Ammon's horn (tissue), 1 donor: ENCODE measurements at places on chromosomes 3 and 15.

DNA sequence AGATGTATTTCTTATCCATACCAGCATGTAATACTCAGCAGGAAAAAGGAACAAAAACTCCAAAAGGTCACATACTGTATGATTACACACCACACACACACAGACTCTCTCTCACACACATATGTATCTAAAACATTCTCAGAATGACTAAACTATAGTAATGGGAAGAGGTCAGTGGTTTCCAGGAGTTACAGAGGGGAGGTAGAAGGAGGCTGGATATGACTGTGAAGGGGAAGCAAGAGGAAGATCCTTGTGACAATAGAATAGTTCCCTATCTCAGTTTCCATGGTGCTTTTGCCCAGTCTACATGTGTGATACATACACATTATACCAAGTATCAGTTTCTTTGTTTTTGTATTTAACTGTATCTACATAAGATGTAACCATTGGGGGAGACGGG is 190.1 kb downstream of the IL5RA start:
- DNase-seq: no peak

GRCh38 chr3:139006051-139006716 is at the start of gene PRR23A:
Gene PRR23A (minus strand): TSS chr3:139006268. CDS start chr3:139006268, 0 bp downstream.
- no peak for DNase-seq

DNA sequence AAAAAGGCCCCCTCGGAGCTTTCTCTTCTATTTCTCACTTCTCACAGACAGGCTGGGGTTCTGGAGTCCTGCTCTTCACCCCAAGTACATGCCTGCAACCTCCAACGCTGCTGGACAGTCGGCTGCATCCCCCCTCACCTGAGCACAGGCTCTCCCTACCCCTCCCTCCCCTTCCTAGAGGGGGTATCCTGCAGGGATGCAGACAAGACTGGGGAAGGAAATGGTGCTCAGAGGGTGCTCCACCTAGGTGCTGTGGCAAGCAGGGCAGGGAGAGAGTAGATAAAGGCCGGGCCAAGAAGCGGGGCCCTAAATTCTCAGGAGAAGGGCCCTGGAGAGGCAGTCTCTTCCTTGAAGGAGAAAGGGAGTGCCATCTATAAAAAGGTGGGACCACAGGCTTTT is 7.0 kb upstream of the STRA6 start:
- no peak for DNase-seq

DNA sequence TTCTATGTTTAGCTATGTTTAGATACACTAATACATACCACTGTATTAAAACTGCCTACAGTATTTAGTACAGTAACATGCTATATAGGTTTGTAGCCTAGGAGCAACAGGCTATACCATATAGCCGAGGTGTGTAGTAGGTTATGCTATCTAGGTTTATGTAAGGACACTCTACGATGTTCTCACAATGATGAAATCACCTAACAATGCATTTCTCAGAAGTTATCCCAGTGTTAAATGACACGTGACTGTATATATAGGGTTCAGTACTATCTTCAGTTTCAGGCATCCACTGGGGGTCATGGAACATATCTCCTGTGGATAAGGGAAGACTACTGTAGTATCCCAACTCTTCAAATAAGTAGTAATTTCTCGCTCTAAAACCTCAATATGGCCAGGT is 97.4 kb downstream of the TMCC1 start:
- DNase-seq: no peak

- no peak for DNase-seq
Measured at GRCh38 chr15:45182996-45183395, 4.8 kb downstream of the SHF start.

DNA sequence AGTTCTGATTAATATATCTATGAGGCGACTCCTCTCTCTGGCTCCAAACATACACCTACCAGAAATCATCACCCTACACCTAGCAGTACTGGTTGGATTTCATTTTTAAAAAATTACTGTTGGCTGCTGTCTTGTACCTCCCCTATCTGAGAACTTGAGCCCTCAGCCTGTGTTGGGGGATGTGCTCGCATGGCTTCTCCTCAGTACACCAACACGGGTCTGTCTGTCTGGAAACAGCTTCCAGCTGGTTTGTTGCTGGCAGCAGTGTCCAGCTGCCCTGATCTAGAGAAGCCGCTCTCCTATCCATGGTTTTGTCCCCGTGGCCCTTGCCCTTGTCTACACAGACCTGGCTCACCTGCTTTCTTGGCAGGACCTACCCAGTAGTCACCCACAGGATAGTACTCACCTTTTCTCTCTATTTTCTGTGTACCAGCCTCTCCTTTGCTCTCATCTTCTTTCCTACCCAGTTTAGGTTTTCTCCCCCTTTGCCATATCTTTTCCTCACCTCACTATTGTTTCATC is 43.2 kb upstream of the NEDD4 start:
- DNase-seq: no peak

GRCh38 chr3:115040673-115041286 is 106.3 kb downstream of the ZBTB20 start:
- DNase-seq: peak; percentile 36

GRCh38 chr3:151356794-151357462 is 27.6 kb upstream of the P2RY13 start:
- DNase-seq: peak; percentile 66

DNA sequence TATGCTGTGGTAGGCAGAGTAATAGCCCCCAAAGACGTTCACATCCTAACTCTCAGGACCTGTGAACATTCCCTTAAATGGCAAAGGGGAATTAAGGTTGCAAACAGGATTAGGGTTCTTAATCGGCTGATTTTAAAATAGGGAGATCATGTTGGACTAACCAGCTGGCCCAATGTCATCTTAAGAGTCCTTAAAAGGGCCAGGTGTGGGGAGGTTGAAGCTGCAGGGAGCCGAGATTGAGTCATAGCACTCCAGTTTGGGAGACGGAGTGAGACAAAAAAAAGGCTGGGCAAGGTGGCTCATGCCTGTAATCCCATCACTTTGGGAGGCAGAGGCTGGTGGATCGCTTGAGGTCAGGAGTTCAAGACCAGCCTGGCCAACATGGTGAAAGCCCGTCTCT is 1.6 kb upstream of the FLNB start:
- DNase-seq: no peak

DNA sequence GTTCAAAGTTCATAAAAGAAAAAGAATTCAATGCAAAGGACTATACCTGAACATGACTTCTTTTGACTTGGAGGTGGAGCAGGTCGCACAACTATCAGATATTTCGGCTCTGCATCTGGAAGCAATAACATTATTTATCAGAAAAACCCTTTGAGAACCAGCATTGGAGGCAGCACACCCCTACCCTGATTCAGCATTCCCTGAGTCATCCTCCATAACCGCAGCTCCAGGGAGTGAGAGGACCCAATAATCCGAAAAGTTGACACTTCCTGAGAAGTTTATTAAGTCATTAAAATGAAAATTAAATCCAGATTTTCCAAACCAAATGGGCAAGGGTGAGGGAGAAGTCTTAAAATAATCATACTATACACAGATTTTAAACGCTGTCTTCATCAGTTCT is 90.6 kb downstream of the ABI3BP start:
- no peak for DNase-seq

DNA sequence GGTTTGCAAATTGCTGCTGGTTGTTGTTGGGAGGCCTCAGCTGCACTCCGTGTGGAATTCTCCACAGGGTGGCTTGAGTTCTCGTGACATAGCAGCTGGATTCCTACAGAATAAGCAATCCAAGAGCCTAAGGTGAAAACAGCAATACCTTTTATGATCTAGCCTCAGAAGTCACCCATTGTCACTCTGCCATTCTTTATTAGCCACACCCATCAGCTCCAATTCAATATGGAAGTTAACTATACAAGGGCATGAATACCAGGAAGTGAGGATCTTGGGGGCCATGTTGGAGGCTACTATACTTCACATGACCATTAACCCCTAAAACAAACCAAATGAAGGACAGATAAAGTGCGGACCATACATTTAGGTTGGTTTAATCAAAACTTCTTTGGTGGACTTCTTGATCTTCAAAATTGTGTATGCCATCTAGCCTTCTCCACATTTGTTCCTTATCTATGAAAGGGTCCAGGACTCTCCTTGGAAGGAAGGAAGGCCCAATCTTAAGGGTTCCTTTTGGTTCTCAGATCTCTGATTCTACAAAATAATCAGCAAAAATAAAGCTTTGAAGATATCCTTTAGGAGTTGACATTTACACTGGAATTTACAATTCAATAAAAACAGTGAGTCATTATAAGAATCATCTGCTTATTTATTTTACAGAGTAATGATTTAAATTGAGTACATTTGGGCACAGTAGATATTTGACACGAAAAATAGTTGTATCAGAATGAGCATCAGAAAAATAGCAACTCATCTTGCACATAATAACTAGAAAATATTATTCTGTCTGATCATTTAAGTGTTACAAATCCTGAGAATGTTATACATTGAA is 21.5 kb downstream of the CIAO2A start:
- no peak for DNase-seq

- DNase-seq: no peak
Measured at GRCh38 chr3:13289771-13290285, 130.3 kb downstream of the NUP210 start.

GRCh38 chr3:140766465-140766864 is 88.6 kb downstream of the TRIM42 start:
- DNase-seq: no peak

GRCh38 chr15:73741321-73741836 is 11.8 kb downstream of the INSYN1 start:
- no peak for DNase-seq

DNA sequence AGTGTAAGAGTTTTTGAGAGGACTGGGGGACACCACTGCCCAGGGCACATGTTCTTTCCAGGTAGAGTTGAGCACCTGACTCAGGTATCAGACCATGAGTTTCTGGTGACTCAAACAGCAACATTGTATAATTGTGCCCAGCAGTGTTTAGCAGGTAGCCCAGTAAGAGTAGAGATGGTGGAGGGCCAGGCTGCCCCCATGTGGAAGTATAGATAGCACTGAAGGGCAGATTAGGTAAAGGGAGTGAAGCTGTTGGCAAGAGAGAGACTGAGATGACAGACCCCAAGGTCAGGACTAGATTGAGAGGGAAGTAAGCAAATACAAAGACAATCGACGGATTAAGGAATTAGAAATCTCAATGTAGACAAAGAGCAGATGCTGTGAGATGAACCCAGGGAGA is 74.6 kb downstream of the TRIM42 start:
- DNase-seq: no peak

- no peak for DNase-seq
Measured at GRCh38 chr15:63000706-63001105, 41.8 kb upstream of the TPM1 start.

DNA sequence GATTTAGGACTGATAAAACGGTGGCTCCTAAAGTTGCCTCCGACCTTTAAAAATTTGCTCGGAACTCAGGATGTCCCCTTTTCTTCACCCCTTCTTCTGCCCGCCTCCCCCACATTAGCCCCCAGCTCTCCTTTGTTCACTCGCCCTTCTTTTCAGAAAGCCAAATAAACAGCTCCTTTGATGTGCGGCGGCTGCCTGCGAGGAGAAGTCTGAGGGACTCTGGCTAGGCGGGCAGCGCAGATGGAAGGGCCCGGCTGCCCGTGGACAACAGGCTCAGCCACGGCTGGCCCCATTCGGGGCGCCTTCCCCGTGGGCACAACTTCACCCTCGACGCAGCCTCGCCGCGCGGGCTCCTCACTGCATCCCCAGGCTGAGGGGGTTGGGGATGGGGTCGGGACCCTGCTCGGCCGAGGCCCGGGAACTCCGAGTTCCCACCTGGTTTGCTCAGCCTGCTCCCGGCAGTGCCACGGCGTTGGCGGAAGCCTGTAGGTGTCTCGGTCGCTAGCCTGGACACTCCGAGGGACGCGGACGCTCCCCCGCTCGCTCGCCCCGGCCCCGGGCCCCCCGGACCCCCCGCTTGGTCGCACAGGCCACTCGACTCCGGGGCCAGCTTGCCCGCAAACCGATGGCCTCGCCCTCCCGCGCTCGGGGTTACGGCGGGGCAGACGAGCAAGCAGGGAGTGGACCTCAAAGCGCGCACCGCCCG is 897 bp upstream of the TLE3 start:
- peak; percentile 64 for DNase-seq

- DNase-seq: no peak
Measured at GRCh38 chr3:171039674-171040073, 13.2 kb upstream of the SLC2A2 start.

DNA sequence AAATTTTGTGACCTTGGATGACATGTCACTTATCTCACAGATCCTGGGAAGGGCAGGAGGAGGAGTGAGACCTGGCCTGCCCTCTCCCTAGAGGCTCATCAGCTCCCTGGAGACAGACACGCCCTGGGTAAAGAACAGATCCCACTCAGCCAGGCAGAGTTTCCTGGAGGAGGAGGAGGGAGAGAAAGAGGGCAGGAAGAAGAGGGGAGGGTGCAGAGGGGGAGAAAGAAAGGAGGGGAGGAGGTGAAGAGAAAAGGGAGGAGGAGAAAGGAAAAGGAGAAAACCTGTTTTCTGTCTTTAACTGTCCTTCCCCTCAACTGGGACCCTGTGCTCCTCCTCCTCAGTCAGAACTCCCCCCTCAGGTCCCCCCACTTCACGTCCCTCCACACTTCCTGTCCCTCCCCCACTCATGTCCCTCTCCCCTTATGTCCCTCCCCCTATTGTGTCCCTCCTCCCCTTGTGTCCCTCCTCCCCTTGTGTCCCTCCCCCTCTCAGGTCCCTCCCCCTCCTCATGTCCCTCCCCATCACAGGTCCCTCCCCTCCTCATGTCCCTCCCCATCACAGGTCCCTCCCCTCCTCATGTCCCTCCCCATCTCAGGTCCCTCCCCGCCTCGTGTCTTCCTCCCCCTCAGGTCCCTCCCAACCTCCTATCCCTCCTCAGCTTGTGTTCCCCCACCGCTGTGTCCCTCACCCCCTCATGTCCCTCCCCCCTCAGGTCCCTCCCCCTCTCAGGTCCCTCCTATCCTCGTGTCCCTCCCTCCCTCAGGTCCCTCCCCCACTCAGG is 52.3 kb upstream of the CGNL1 start:
- DNase-seq: no peak

DNA sequence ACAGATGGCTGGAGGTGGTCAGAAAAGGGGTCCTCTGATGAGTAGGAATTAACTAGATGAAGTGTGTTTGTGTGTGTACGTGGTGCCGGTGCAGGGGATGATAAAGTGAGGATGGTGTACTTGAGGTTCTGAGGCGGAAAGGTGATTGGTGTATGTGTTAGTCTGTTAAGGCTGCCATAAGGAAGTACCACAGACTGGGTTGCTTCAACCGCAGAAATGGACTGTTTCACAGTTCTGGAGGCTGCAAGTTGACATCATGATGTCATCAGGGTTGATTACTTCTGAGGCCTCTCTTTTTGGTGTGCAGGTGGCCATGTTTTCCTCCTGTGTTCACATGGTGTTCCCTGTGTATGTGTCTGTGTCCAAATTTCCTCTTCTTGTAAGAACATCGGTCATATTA is 202.4 kb upstream of the RGMA start:
- no peak for DNase-seq

GRCh38 chr15:95884276-95884675 is 446.2 kb upstream of the NR2F2 start:
- no peak for DNase-seq

DNA sequence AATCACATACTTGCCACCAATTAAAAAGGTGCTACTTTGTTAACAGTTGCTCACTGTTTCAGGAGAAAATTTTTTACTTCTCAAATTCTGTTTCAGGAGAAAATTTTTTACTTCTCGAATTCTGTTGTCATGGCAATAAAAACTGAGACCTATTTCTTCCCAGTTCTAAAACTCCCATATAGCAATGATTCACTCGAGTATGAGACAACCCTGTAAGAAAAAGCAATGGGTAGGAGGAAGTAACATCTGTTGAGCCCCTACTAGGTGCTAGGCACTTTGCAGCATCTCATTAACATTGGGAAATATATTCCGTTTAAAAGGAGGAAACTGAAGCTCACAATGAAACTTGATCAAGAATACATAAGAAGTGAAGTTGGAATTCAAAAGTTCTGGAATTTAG is 35.1 kb upstream of the IGSF11 start:
- peak; percentile 5 for DNase-seq

GRCh38 chr3:107241217-107241616 is 136.0 kb upstream of the CCDC54 start:
- peak; percentile 22 for DNase-seq
